ENCODE measurements at places on chromosomes 5 and 9.

DNA sequence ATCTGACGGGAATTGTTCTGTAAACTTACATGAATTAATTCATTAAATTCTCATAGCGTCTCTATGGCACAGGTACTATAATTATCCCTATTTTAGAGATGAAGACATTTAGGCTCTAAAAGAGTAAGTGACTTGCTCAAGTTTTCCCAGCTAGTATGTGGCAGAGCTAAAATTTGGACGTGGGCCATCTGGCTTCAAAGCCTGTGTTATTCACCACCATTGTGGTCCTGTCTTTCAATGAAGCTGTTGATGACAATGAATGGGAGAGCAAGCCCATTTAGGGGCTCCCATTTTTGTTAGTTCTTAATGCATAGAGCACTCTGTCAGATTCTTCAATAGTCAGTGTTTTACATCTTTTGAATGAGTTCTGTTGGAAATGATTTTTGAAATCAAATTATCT, 236.0 kb upstream of the CD180 start:
- DNase-seq = no peak

DNA sequence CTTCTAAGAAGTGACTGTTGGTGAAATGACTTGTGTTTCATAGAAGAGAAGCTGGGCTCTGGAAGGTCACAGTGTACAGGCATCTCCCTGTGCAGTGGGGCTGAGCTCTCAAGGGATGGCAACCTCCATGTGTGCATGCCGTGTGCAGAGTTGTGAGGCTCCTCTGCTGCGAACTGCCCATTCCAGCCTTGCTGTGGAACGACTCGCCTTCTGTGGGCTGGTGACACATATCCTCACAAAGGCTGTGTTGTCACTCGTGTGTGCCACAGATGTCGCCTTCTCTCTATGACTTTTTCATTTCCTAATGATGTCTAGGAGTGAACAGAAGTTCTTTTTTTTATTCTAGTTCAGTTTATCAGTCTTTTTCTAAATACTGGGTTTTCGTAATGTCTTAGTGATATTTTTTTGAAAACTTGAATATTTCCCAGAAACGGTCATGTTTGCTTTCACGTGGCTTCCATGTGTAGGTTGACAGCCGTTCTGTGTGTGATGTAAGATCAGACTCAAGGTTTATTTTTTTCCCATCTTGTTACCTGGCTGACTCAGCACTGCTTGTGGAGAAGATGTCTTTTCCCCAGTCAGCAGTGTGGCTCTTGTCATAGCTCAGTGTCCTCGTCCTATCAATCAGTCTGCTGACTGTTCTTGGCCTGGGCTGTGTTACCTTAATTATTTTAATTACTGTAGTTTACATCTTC, 57.3 kb upstream of the CACNA1B start:
- peak; percentile 6 for DNase-seq

DNA sequence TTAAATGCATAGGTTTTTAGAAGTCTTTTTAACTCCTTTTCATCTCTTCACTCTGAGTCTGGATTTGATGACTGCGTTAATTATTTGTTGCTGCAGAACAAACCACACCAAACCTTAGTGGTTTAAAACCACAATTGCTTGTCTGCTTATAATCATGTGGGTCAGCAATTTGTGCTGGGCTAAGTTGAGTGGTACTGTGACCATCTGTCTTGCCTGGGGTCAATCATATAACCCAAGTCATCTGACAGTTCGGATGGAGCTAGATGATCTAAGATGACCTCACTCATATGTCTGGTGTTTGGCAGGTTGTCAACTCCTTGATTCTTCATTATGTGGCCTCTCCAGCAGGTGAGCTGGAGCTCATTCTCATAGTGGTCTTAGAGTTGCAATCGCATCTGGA, 219.1 kb upstream of the ELAVL2 start:
- DNase-seq = no peak

GRCh38 chr9:81150016-81150625, 539.2 kb downstream of the TLE1 start:
- DNase-seq = no peak

- DNase-seq = no peak
These were observed 781 bp downstream of the NRG2 start for GRCh38 chr5:140042393-140042642.

DNA sequence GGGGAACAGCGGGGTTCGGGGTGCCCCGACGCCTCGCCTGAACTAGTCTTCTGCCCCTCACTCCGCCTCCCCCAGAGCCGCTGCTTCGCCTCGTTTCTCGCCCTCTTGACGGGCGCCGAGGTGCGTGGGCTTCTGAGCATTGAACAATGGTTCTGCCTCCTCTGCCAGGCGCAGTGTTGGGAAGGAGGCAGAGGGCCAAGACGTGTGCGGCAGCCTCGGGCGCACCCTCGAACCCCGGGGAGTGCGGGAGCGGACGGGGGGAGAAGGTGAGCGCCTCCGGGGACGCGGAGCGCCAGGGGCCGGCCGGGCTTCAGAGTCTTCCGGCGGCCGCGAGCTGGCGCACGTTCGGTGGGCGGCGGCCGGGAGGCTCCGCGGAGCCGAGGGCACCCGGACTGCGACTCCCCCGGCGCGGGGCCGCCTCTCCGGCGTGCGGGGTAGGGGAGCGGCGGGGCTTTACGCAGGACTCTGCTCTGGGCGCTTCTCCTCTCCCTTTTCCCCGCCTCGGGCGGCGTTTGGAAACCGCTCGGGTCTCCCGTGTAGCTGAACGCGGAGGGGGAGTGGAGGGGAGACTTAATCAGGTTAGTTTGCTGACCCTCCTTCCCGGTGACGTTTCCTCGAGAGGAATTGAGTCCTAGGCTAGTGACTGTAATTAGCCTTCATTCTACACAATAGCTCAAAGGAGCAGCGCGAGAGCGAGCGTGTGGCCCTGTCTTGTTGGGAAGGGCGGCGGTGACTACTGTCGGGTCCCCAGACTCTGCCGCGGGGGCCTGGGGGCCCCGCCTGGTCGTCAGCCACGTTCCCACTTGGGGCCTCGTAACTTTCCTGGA, 1.1 kb downstream of the VLDLR start:
- peak; percentile 45 for DNase-seq

DNA sequence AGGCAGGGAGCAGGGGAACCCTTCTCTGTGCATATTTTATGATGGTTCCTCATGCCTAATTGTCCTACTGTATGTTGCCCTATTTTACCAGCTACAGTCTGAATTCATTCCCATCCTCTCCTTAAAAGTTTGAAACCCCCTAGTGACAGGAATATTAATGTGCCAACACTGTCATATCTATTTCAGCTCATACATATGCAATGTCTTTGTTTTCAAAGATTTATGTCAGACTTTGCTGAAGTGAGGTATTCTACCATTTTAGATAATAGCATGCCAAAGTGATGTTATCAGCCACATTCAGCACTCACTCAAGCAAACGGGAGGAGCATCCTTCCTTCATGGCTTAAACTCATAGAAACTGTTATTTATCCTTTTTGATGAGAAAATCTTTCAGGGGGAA, 696.5 kb downstream of the NR2F1-AS1 start:
- no peak for DNase-seq

DNA sequence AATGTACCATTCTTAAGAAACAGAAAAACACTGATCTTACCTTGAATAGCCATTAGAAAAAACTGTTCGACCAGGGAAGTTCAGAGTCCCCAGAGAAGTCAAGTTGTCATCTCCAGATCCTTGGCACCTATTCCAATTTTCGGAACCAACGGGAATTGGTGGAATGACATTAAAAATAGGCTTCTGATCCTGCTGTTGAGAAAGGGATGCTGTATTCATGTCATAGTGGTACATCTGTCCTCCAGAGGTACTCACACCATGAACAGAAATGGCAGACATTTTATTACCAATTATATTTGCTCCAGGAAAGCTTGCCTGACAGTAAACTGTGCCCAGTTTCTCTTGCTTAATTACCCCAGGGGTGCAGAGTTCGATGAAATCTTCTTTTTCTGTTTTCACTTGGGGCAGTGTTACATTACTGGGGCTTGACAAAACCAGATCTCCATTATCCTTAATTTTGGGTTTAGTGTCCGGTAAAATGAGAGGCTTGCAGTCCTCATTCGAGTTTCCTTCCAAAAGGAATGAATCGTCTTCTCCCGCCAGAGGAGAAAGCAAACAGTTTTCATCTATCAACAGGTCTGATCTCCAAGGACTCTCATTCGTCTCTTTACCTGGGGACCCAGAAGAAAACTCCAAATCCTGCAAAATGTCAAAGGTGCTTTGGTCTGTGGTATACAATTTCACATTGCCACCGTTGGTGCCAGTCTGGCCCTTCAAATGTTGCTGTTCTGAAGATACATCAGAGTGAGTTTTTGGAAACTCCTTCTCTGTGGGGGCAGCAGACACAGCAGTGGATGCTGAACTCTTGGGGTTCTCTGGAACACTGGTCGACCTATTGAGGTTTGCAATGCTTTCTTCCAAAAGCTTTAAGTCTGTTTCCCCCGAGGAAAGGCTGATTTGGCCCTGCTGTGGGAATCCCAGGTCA, 3.6 kb downstream of the NR3C1 start:
- no peak for DNase-seq

DNA sequence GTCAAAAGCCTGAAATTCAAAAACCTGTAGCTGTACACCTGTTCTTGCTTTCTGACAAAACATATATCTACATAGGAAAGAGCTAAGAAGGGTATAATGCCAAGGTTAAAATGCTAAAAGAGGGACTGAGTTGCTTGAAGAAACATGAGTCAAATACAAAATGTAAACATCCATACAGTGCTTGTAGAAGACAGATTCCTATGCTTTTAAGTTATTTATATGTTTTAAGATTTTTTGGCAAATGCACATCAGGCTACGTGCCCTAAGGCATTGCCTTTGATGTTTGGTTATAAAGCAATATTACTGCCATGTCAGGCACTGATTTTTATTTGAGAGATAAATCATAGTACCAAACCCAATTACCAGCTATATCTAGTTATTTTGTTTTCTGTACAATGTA, 269.0 kb downstream of the EDIL3 start:
- no peak for DNase-seq

DNA sequence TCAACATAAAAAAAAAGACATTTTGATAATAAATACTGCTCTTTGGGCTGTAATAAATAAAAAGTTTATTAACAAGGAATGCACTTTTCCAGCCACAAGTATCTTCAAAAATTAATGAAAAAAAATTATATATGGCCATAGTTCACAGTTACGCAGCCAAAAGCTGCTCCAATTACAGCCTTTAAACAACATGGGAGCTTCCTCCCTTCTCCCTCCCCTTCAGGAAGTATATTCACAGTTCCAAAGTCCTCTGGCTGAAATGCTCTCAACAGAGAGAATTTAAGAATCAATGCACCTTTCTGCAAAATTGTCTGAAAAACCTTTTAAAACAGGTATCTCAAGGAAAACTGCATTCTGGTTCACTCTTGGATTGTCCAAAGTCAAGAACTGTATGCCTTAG, 5.9 kb downstream of the PLK2 start:
- peak; percentile 31 for DNase-seq

DNA sequence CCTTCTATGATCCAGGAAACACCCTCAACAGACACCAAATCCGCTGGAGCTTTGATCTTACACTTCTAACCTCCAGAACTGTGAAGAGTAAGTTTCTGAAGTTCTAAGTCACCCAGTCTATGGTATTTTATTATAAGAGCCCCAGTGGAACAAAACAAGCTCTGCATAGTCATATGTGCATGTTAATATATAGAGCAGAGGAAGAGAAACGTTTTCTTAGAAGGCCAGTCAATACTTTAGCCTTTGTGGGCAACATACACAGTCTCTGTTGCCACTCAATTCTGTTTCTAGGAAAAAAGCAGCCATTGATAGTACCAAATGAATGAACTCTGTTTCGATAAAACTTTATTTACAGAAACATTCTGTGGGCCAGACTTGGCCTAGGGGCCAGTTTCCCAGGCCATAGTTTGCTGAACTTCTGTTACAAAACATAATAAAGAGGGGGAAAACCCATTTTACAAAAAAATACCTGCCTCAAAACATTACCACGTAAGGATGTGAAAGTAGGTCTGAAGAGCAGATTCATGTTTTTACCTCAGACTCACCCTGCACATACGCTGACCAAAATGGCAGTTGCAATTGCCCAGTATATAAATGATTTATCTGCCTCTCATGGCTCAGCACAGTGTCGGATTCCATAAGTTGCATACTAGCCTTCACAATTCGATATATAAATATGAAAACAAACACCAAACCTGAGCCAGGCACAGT, 350.5 kb downstream of the SLIT3 start:
- no peak for DNase-seq

DNA sequence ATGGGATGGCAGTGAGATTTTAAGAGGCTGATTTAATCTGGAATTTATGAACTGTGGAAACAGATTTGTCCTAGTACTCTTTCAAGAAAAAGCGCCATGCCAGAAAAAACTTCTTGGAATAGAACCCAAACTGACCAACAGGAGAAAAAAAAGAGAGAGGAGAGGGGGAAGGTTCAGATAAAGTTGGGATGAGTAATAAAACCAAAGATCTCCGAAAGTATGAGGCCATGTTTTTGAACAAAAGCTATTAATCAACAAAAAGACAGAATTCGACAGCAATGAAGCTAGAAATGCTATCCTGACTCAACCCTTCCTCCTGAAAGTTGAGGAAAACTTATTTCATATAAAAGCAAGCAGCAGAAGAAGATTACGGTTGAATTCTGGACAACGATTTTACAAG, 135.5 kb downstream of the CEMIP2 start:
- no peak for DNase-seq

GRCh38 chr9:105191508-105192121, 52.8 kb upstream of the SLC44A1 start:
- no peak for DNase-seq

DNA sequence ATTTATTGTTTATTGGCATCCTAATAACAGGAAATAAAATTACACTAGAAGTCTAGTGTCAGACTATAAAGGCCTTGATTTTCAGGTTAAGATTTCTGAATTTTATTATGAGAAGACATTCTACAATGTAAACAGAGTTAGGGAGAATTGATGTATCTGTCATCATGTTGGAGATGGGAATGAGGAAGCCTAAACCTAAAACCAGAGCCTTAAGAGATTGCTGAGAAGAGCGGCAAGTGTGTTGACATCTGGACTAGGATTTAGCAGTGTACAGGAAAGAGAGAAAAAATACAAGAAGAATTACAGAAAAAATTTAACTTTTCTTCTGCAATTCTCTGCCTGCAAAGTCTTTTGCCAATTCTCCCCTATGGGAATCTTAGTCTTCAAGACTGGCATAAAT, 525.5 kb downstream of the NR2F1-AS1 start:
- DNase-seq = no peak

- DNase-seq = peak; percentile 24
These were observed 82.2 kb upstream of the SLCO6A1 start for GRCh38 chr5:102581011-102581410.

DNA sequence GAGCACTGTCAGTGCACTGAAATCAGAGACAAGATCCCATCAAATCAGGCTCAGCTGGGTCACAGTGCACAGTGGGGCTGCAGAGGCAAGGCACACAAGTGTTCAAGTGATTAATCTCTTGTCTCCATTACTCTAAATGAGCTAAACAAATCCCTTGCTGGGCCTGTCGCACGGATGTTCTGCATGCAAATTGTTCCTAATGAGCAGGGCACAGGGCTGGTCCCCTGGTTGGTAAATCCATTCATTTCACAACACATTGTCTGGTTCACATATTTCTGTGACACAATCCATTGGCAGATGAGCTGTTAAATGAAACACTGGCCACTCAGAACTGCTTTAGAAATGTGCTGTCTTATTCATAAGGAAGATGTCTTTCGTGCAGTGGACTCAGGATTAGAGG, 167.9 kb upstream of the BRINP1 start:
- no peak for DNase-seq

Data from kidney tubule cell (primary cell).